ENCODE measurements at places on chromosomes 6 and 20.

GRCh38 chr6:131060311-131060710 is 2.7 kb downstream of the EPB41L2 start:
- DNase-seq: peak; percentile 16

GRCh38 chr20:1654996-1655395 is 2.6 kb downstream of the SIRPG start:
- no peak for DNase-seq

DNA sequence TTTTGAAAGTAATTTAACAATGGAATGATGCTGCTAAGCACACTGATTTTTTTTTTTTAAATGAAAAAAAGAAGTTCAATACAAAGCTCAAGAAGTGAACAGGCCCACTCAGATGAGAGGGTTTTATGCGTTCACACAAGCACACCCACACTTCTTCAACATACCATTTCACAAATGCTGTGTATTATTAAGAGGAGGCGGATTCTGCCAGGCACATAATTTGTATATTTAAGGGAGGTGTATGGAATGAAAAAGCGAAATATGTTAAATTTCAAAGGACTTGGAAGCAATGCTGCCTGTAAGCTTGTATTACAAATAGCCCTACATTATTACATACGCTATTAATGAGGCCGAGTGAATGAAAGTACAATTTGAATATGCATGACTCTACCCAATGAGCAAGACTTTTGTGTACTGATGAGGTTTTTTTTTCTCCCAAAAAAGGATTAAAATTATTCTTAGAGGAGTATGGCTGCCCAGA is 123.9 kb downstream of the INSM1 start:
- DNase-seq: no peak

DNA sequence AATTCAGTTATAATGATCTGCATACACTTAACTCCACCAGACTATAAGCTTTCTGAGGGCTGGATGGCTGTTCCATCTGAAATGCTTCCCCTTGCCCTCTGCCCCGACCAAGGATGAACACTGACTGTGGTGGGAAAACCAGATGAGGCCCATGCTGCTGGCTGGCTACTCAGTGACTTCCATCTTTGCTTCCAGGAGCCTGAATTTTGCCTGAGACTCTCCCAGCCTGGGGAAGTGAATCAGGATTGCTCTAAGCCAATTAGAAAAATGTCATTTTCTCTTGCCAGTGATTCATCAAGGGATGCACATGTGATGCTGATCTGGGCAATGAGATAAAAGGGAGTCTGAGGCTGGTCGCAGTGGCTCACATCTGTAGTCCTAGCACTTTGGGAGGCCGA is 1.7 kb upstream of the TOMM34 start:
- DNase-seq: peak; percentile 35

DNA sequence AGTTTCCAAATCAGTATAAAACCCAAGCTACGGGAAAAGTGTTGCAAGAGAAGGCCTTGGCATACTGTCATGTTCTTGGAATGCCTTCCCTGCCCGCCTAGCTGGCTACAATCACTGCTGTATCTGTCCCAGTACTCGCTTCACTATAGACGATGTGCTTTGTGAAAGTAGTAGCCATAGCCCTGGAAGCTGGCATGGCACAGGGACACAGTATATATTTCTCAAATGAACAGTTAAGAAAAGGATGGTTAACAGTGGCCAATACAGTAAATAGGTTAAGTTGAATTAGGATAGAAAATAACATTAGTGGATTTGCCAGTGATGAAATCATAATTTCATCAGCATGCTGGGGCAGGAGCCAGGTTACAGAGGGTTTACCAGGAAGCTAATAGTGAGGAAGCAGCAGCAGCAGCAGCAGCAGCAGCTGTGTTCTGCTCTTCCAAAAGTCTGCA is 499.3 kb downstream of the CDKAL1 start:
- DNase-seq: peak; percentile 80

All from choroid plexus epithelial cell (primary cell).